Glutamatergic neuron (in vitro differentiated cells): ENCODE measurements at places on chromosomes 7 and 10. TPM values are rescaled to one million over a fixed set of nuclear protein-coding genes. Genes with fewer than 3 reads are reported as not detected.
A peak's percentile ranks its signal among the peaks of the same experiment; 100 is the strongest.

Gene ARID5B
- total RNA-seq = 1.1 TPM

DNA sequence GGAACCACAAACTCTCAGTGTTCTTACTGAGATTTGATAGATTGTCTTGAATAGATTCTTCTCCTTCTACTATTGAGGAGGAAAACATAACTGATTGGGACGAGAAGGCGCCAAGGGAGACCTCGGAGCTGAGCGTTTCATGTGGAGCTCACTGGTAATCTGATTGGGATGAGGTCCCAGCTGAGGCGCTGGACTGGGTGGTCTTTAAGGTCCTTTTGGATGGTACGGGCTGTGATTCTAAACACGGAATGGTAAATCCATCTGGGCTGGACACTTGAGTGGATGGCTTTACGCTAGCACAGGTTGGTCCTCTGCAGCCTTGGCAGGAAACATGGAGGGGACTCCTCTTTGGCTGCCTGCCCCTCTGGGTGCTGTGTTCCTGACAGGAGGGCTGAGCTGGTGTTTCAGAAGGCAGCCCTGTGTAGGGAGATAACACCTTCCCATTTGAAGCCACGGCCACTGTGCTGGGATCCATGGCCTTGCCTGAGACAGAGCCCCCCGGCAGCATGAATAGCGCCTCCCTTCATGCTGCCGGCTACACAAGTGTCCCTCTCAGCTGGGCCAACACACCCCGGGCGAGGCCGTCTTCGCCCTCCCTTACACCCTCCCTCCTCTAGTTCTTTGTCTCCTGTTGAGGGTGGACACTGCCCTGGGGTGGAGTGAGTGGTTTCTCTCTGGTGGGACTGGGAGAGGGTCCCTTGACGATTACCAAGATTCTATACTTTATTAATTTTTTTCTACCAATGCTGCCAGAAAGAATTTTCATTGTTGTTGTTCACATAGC, 203.2 kb upstream of the SHH start:
- no peaks in the 10 kb centered on the region for H3K36me3 ChIP-seq
- no peak overlapping the region for H3K27ac ChIP-seq

Gene PARG
- 53.3 TPM for total RNA-seq

- peaks cover 7% of the 10 kb centered on the region for H3K4me1 ChIP-seq
- H3K36me3 ChIP-seq = no peaks in the 10 kb centered on the region
- H3K4me3 ChIP-seq = no peak overlapping the region
- no peak overlapping the region for H3K27ac ChIP-seq
These were observed 31.2 kb upstream of the GARS1 start for GRCh38 chr7:30563326-30563942.

Gene MMP21
- total RNA-seq = not detected

DNA sequence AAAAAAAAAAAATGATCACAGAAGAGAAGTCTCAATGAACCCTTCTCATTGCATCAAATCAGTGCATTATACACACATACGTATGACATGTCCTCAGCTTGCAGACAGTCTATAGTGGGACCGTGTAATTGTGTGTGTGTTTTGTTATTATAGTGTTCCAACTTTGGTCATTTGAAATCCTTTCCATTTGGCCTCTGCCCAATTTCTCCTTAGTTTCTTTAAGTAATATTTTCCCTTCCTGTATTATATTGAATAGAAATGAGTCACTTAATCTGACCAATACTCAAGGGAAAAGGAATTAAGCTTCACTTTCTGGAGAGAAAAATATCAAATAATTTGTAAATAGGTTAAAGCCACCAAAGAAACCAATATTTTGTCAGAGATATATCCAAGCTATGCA, 415.5 kb upstream of the SORCS1 start:
- H3K4me3 ChIP-seq = no peak overlapping the region
- peaks cover 11% of the 10 kb centered on the region for H3K4me1 ChIP-seq
- no peaks in the 10 kb centered on the region for H3K27me3 ChIP-seq
- H3K36me3 ChIP-seq = no peaks in the 10 kb centered on the region
- H3K27ac ChIP-seq = no peak overlapping the region

- no peaks in the 10 kb centered on the region for H3K4me1 ChIP-seq
- no peak overlapping the region for H3K4me3 ChIP-seq
- no peak overlapping the region for H3K27ac ChIP-seq
These were observed 28.0 kb upstream of the SPOCK2 start for GRCh38 chr10:72116372-72116771.

- peak overlapping the region; percentile 15 for H3K4me3 ChIP-seq
- H3K36me3 ChIP-seq = peaks cover 5% of the 10 kb centered on the region
- peak overlapping the region; percentile 99 for H3K27ac ChIP-seq
These were observed 220.3 kb upstream of the STK17A start for GRCh38 chr7:43362652-43363034.

DNA sequence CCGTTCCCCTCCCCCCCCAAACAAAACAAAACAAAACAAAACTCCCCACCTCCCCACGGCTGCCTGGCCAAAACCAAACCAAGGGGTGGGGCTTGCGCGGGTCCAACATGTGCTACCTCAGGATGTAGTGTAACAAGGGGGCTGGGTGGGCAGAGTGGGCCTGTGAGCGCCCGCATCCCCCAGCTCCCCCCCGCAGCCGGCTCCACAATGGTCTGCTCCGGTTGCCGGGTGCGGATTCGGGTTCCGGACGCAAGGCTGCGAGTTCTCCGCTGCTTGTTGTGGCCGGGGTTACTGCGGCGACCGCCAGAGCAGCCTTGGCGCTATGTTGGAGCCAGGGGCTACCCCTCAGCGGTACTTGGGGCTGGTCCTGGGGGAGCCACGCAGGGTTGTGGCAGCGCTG, 4.9 kb downstream of the C10orf143 start:
- H3K4me3 ChIP-seq = peak overlapping the region; percentile 35
- no peaks in the 10 kb centered on the region for H3K36me3 ChIP-seq
- DNase-seq = peak; percentile 42
- peaks cover 10% of the 10 kb centered on the region for H3K4me1 ChIP-seq
- no peak overlapping the region for H3K27ac ChIP-seq

Gene FLNC
- 241 TPM for total RNA-seq

Gene CRHR2
- 2.4 TPM for total RNA-seq

- peaks cover 42% of the 10 kb centered on the region for H3K4me1 ChIP-seq
- no peaks in the 10 kb centered on the region for H3K27me3 ChIP-seq
- H3K4me3 ChIP-seq = no peak overlapping the region
- no peaks in the 10 kb centered on the region for H3K36me3 ChIP-seq
- no peak for DNase-seq
- H3K27ac ChIP-seq = no peak overlapping the region
These were observed 30.6 kb downstream of the SMNDC1 start for GRCh38 chr10:110274072-110274627.

Gene DNAH11
- 0.22 TPM for total RNA-seq

DNA sequence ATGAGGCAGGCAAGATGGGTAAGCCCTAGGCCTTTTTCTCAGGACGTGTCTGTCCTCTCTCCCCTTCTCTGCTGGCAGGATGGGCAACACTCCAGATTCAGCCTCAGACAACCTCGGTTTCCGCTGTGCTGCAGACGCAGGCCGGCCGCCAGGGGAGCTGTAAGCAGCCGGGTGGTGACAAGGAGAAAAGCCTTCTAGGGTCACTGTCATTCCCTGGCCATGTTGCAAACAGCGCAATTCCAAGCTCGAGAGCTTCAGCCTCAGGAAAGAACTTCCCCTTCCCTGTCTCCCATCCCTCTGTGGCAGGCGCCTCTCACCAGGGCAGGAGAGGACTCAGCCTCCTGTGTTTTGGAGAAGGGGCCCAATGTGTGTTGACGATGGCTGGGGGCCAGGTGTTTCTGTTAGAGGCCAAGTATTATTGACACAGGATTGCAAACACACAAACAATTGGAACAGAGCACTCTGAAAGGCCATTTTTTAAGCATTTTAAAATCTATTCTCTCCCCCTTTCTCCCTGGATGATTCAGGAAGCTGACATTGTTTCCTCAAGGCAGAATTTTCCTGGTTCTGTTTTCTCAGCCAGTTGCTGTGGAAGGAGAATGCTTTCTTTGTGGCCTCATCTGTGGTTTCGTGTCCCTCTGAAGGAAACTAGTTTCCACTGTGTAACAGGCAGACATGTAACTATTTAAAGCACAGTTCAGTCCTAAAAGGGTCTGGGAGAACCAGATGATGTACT, 13.1 kb downstream of the PHKG1 start:
- H3K27me3 ChIP-seq = peaks cover 3% of the 10 kb centered on the region
- no peaks in the 10 kb centered on the region for H3K4me1 ChIP-seq
- H3K27ac ChIP-seq = no peak overlapping the region
- DNase-seq = peak; percentile 32
- H3K4me3 ChIP-seq = no peak overlapping the region
- no peaks in the 10 kb centered on the region for H3K36me3 ChIP-seq

Gene TMEM184A
- 20.7 TPM for total RNA-seq

- H3K36me3 ChIP-seq = no peaks in the 10 kb centered on the region
- DNase-seq = no peak
- no peak overlapping the region for H3K4me3 ChIP-seq
- H3K4me1 ChIP-seq = no peaks in the 10 kb centered on the region
These were observed 32.6 kb upstream of the CBLL1 start for GRCh38 chr7:107711301-107711700.

- DNase-seq = no peak
- H3K27me3 ChIP-seq = peaks cover 3% of the 10 kb centered on the region
- no peak overlapping the region for H3K27ac ChIP-seq
- H3K4me1 ChIP-seq = peaks cover 7% of the 10 kb centered on the region
- no peaks in the 10 kb centered on the region for H3K36me3 ChIP-seq
These were observed 181.1 kb upstream of the NAMPT start for GRCh38 chr7:106465704-106466468.

DNA sequence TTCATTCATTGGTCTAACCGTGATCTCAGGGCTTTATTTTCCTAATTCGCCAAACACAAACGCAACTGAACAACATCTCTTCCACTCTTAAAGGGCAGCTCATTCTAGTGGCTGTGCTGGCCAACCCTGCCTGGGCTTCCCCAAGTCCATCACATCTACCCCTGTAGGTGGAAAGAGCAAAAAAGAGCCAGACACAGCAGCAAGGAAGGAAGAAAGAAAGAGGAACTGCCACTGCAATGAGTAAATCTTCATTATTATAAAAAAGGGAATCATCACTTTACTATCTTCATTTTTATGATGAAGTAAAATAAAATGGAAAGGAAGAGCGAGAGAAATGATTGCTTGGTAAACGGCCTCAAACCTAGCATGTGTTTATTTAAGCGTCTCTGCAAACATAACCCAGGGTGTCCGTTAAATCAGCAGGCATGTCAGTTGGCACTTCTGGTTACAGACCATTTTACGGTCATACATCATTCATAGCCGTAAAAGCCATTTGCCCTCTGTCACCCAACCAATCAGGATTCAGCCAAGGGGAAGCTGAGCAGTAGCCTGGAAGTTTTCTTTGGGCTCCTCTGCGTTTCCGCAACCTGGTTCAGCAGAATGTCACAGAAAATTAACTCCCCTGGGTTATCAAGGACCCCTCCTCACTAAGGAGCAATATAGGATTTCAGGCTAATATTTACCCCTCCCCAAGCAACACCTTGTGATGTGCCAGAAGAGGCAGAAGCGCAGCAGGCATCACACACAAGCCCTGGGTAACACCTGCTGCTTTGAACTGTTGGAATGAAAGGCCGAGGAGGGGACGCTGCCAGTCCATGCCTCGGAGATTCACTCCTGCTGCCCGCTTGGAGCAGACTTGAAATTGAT, 234.0 kb downstream of the SNX10 start:
- H3K4me1 ChIP-seq = peaks cover 14% of the 10 kb centered on the region
- no peaks in the 10 kb centered on the region for H3K27me3 ChIP-seq
- peak overlapping the region; percentile 40 for H3K27ac ChIP-seq
- no peak overlapping the region for H3K4me3 ChIP-seq

GRCh38 chr7:55441002-55441401, 75.9 kb downstream of the LANCL2 start:
- DNase-seq = no peak
- no peaks in the 10 kb centered on the region for H3K36me3 ChIP-seq
- H3K27me3 ChIP-seq = peaks cover 5% of the 10 kb centered on the region

Gene LRRC61
- total RNA-seq = 10.2 TPM

DNA sequence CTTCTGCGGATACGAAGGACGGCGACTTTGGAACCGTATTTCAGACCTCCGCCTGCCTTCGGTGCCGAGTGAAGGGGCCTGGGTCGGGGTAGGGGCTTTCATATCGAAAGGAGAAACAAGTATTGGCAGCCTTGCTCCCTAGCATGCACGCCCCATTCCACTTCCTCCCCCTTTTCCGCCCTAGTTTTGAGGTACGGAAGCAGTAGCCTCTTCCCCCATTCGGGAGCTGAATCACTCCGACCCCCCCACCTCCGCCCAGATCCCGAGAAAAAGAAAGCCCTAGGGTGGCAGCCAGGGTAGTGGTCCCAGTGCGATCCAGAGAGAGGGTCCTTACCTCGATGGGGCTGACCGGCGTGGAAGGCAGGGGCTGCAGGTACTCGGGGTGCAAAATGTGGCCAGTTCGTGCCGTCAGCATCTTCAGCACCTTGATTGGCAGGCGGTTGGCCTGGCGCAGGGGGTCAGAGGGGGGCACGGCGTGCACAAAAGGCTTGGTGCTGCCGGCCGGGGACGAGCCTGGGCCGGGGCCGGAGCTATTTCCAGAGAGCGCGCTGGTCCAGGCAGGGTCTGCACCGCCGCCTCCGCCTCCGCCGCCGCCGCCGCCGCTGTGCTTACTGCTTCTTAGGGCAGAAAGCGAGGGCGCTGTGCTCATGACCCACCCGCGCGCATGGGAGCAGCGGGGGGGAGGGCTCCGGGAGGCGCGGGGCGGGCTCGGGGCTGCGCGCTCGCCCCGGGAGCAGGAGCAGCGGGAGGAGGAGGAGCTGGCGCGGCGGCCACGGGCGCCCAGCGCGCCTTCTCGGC, 594 bp downstream of the ZNF503 start:
- H3K4me1 ChIP-seq = peaks cover 10% of the 10 kb centered on the region
- H3K4me3 ChIP-seq = peak overlapping the region; percentile 95
- no peaks in the 10 kb centered on the region for H3K36me3 ChIP-seq
- peak; percentile 73 for DNase-seq
- no peak overlapping the region for H3K27ac ChIP-seq

DNA sequence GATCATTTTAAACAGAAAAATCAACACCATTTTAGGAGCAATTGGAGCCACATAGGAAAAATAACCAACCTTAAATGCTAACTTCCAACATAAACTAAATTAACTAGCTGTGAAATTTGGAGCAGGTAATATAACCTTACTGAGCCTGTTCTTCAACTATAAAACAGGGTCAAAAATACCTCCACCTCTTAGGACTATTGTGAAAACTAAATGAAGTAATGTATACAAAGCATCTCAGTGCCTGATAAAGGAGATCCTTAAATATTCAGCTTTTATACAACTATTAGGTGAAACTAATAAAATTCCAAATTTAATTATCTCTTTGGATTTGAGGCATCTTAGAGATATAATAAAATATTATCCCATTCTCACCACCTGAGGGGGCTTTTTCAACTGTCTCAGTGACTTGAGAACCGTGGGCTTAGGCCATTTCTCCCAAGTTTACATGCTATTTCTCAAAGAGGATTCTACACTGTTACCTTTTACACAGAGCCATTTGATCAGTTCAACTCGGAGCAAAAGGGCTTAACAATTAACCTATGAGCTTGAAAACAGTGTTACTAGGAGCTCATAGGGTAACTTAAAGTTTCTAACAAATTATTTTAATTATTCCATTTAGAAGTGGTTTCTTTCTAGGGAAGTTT, 165.0 kb upstream of the ASAH2 start:
- no peak overlapping the region for H3K27ac ChIP-seq
- no peaks in the 10 kb centered on the region for H3K27me3 ChIP-seq
- H3K4me1 ChIP-seq = no peaks in the 10 kb centered on the region
- no peak overlapping the region for H3K4me3 ChIP-seq
- DNase-seq = no peak

GRCh38 chr7:135430626-135431025, 79.3 kb downstream of the CNOT4 start:
- H3K4me1 ChIP-seq = peaks cover 17% of the 10 kb centered on the region
- H3K27ac ChIP-seq = no peak overlapping the region
- no peak overlapping the region for H3K4me3 ChIP-seq
- peaks cover 2% of the 10 kb centered on the region for H3K27me3 ChIP-seq

Gene XRCC2
- 3.0 TPM for total RNA-seq

- H3K27ac ChIP-seq = no peak overlapping the region
- H3K4me1 ChIP-seq = no peaks in the 10 kb centered on the region
- no peak overlapping the region for H3K4me3 ChIP-seq
- DNase-seq = no peak
- H3K36me3 ChIP-seq = no peaks in the 10 kb centered on the region
These were observed 51.5 kb upstream of the DPYSL4 start for GRCh38 chr10:132135053-132135872.
